H9 (cell line): ENCODE measurements at places on chromosomes 7 and 10.
A peak's percentile ranks its signal among the peaks of the same experiment; 100 is the strongest.

DNA sequence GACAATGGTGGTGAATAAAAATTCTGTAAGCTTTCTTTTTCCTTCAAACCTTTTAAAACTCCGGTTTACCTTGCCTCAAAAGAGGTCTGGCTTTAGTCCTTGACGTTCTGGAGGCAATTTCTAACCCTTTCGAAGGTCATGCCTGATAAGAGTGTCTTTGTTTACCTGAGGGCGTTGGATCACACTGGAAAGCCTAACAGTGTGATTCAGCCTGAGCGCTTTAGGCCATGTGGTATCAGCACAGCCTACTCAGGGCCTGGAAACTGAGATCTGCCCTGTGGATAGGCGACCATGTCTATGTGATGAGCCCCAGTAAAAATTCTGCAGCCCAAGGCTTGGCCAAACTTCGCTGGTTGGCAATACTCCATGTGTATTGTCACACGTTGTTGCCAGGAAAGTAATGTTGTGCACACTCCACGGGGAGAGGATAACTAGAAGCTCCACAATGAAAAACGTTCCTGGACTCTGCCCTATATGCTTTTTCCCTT, 10.7 kb downstream of the CCDC6 start:
- DNase-seq: no peak

DNA sequence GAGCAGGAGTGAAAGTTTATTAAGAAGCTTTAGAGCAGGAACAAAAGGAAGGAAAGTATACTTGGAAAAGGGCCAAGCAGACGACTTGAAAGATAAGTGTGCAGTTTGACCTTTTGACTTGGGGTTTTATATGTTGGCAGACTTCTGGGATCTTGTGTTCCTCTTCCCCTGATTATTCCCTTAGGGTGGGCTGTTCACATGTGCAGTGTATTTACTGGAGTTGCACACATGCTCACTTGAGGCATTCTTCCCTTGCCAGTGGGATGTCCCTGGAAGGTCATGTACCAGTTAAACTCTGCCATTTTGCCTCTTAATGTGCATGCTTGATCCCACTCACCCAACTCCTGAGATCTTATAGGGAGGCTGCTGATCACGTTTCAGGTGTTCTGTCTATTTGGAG, 23.4 kb upstream of the ARHGAP12 start:
- no peak for DNase-seq

GRCh38 chr10:42926843-42927242, 144.2 kb downstream of the BMS1 start:
- peak; percentile 65 for DNase-seq

DNA sequence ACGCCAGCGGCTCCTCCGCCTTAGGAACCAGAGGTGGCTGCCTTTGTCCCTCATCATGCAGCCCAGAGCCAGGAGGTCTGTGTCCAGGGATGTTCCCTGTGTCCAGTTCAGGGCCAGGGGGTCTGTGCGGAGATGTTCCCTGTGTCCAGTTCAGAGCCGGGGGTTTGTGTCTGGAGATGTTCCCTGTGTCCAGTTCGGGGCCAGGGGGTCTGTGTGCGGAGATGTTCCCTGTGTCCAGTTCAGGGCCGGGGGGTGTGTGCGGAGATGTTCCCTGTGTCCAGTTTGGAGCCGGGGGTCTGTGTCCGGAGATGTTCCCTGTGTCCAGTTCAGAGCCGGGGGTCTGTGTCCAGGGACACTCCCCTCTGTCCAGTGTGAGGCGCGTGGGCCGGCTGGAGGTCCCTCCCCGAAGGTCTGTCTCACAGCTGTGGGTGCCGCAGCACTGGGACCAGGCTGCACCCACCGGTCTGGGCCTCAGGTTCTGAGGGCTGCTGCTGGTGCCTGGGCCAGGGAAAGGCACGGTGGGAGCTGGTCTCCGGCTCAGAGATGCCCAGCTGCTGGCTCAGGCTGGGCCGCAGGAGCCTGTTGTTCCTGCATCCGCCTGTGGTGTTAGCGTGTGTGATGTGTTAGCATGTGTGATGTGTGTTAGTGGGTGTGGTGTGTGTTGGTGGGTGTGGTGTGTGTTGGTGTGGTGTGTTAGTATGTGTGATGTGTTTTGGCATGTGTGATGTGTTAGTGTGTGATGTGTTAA, 67.9 kb upstream of the CFAP46 start:
- no peak for DNase-seq

DNA sequence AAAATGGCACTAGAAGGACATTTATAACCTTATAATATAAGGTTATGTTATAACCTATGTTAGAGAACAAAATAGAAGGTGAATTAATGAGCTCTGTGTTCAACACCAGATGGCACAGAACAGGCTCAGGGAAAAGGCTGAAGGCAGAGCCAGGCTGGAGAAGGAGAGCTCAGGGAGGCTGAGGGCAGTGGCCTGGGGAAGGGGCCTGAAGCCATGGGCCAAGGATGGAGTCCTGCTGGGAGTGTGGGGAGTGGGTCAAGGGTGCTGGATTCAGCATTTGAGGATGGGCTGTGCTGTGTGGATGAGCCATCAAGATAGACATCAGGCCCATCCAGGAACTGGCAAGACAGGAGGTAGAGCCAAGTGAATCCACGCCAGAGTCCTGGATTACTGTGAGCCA, 218.8 kb downstream of the ZNF248 start:
- no peak for DNase-seq

DNA sequence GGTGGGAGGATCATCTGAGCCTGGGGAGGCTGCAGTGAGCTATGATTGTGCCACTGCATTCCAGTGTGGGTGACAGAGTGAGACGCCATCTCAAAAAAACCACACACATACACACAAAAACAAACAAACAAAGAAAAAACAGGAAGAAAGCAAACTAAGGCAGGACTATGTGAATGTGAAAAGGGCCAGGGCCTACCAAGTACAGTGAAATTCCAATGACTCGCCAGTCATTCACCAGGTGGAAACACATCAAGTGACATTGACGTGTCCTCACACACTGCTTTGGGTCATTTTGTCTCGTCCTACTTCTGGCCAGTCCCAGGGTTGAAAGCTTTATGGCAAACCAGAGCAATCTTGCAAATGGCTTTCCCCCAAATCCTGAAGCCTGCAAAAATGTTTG, 79.9 kb downstream of the HIP1 start:
- no peak for DNase-seq

- no peak for DNase-seq
Measured at GRCh38 chr10:14247377-14248116, 83.2 kb downstream of the FRMD4A start.

DNA sequence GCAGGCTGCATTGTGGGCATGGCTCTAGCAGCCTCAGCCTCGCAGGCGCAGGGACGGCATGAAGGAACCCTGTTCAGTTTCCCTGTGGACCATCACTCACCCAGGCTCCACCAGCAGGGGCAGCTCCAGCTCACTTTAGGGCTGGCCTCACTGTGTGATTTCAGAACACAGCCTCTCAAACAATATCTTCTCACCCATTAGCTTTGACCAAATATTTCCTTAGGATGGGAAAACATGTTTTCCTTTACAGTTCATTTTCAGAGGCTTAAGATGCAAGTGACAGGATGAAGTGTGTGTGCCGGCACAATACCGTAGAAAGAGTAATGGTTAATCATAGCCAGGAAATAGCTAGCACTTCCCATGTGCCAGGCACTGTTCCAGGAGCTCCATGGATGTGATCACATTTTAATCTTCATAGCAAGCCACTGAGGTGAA, 58.2 kb downstream of the LANCL2 start:
- no peak for DNase-seq
